Brain (organoid and tissue), 16 donors: ENCODE measurements at places on chromosomes 2 and 18. TPM values are rescaled to one million over a fixed set of nuclear protein-coding genes. Genes with fewer than 3 reads are reported as not detected.

PRKAG3 gene
- not detected for polyA plus RNA-seq

TIGD1 gene
- 5.2 TPM for polyA plus RNA-seq

MC5R gene
- not detected for polyA plus RNA-seq

LDAH gene
- 9.1 TPM for polyA plus RNA-seq

MBOAT2 gene
- 12.0 TPM for polyA plus RNA-seq

AGXT gene
- polyA plus RNA-seq, result 1.1 TPM

MAB21L4 gene
- polyA plus RNA-seq, result 0.22 TPM
